ENCODE measurements at places on chromosomes 4 and X.

DNA sequence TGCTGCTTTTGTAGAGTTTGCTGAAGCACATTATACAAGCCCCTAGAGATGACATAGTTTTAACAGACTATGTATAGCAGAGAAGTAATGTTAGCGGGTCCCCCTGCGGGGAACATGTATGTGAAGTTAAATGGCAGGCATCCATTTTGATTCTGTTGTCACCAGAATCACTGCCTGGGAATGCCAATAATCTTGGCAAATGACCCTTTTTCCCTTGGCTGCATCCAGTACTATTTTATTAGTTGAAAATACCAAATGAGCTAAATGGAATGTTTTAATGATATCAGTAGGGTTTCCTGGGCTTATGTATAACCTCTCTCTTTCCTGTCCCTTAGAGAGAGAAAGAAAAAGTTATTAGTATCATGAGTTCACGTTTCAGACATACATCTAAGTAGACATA is 93.6 kb downstream of the LIMCH1 start:
- no peak for DNase-seq

- DNase-seq, result no peak
These were observed 31.9 kb downstream of the CASP6 start for GRCh38 chr4:109671350-109671749.

DNA sequence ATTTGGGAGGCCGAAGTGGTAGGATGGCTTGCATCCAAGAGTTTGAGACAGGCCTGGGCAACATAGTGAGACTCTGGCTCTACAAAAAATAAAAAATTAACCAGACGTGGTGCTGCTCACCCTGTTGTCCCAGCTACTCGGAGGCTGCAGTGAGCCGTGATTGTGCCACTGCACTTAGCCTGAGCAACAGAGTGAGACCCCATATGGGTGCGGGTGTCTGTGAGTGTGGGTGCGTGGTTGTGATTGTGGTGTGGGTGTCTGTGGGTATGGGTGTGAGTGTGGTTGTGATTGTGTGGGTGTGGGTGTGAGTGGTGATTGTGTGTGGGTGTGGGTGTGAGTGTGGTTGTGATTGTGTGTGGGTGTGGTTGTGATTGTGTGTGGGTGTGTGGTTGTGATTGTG is 114.6 kb downstream of the UBE2K start:
- DNase-seq, result no peak

DNA sequence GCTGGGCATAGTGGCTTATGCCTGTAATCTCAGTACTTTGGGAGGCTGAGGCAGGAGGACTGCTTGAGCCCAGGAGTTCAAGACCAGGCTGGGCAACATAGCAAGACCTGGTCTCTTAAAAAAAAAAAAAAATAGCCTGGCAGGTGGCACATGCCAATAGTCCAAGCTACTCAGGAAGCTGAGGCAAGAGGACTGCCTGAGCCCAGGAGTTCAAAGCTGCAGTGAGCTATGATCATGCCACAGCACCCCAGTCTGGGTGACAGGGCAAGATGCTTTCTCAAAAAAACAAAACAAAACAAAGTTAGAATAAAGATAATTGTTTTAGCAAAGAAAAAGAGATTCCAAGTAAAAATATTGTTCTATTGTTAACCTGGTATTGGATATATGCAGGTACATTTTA is 75.0 kb downstream of the LRBA start:
- DNase-seq, result no peak

GRCh38 chrX:139026811-139027210 is 315.3 kb upstream of the FGF13 start:
- no peak for DNase-seq

DNA sequence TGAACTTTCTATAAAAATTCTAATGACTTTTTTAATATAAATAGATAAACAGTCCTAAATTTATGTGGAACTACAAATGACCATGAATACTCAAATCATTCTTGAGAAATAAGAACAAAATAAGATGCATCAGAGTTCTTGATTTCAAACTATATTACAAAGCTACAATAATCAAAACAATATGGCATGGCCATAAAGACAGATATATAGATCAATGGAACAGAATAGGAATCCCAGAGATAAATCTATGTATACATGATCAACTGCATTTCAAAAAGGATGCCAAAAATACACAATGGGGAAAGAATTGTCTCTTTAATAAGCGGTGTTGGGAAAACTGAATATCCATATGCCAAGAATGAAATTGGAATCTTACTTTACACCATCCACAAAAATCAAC is 98.4 kb upstream of the IL15 start:
- DNase-seq, result no peak
